ENCODE measurements at places on chromosomes 4 and X.

GRCh38 chrX:153527208-153527607 lies 9.8 kb downstream of the ATP2B3 start:
- no peak for DNase-seq

GRCh38 chr4:89590128-89590527 lies 246.8 kb downstream of the SNCA start:
- DNase-seq, result no peak

DNA sequence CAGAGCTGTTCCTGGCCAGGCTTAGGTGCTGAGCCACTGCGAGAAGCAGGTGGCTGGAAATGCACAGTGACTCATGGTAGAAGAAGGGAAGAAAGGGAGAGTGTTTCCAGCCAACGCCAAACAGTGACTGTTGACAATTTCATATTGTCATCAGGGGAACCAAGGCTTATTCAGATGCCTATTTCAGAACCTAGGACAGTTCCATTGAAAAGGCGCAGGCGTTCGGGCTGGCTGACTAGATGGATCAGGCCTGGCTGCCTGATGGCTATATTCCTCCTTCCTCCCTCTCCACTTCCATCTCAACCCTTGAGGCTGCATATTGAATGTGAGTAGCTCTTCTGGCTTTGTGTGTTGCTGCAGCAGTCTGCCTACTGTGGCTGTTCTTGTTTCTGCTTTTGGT lies 73.0 kb upstream of the FRMPD4 start:
- DNase-seq, result no peak

DNA sequence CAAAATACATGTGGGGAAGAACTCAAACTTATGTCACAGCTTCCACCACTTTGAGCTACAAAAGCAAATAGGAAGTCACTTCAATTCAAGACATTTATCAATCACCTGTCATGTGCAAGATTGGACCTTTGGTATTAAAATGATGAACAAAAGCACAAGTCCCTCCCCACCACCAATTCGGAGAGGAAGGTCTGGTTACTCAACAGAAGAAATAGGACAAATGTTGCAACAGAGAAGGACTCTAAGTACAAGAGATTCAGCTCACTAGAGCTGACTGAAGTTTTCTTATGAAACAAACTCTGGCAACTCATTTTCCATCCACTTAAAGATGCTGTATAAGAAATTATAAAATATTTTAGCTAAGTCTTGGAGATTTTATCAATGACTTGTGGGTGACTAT lies 16.0 kb upstream of the MMRN1 start:
- no peak for DNase-seq

GRCh38 chr4:136796953-136797352 lies 735.3 kb downstream of the PCDH18 start:
- DNase-seq, result no peak
